ENCODE measurements at places on chromosomes 11 and 22. TPM values are rescaled to one million over a fixed set of nuclear protein-coding genes. Genes with fewer than 3 reads are reported as not detected.
A peak's percentile ranks its signal among the peaks of the same experiment; 100 is the strongest.

The SMIM35 gene
- total RNA-seq: not detected

GRCh38 chr11:94449029-94449428 lies 44.6 kb downstream of the MRE11 start:
- DNase-seq: no peak

The ACRV1 gene
- not detected for total RNA-seq

GRCh38 chr11:95149651-95150364 lies 60.2 kb downstream of the ENDOD1 start:
- DNase-seq: peak; percentile 83

The TCF20 gene
- 85.1 TPM for total RNA-seq

- no peak for DNase-seq
Observed at GRCh38 chr11:8766043-8766987, 83.7 kb downstream of the RPL27A start.

DNA sequence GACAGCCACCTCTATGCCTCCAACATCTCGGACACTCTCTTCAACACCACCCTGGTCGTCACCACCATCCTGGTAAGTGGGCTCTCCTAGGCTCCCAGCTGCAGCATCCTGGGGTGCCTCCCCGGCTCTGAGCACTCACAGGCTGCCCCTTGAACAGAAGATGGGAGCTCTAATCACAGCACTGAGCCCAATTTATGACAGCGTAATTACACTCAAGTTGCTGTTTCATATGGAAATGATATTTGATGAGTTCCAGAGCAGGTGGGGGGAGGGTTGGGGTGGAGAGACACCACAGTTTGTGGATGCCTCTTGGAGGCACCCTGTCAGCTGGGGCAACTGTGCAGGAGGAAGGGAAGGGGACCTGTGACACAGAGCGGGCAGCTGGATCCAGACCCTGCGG lies 125.3 kb upstream of the TBCEL start:
- DNase-seq: no peak

- DNase-seq: peak; percentile 73
Observed at GRCh38 chr22:40036591-40037225, 42.0 kb downstream of the FAM83F start.

GRCh38 chr11:95521133-95521542 lies 268.4 kb downstream of the FAM76B start:
- DNase-seq: peak; percentile 46

GRCh38 chr11:13216019-13216710 lies 61.4 kb upstream of the BMAL1 start:
- DNase-seq: peak; percentile 89

GRCh38 chr22:46327691-46328465 lies 7.6 kb upstream of the TRMU start:
- DNase-seq: no peak

DNA sequence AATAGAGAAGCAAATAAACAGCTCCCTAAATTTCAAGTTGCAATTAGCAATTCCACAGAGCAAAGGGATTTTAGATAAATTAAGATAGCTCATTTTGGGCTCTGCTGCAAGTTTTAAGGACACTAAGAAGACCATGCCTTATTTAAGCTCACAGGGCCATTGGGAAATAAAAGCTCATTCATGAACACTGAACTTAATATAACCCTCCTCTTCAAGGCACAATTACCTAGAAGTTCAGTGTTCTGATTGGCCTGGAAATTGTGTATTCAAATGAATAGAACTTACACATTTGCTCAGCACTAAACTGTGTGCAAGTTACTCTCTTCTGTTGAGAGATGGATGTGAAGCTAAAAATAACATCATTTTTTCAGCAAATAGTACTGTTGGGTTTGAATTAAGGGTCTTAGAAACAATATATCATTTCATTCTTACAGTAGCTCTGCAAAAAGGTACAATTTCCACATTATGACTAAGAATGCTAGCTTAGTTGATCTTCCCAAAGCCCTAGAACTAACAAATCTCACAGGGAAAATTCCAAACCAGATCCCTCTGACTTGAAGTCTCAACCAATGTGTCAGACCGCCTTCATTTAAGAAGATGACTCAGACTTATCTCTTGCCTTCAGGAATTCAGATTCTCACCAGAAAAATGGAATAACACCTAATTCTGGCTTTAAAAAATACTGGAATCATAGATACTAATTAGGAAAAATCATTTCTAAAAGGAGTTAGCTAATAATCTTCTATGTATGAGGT lies 87.4 kb upstream of the LRRC55 start:
- DNase-seq: no peak

GRCh38 chr11:2574553-2575535 lies 125.0 kb downstream of the KCNQ1OT1 start:
- DNase-seq: no peak

DNA sequence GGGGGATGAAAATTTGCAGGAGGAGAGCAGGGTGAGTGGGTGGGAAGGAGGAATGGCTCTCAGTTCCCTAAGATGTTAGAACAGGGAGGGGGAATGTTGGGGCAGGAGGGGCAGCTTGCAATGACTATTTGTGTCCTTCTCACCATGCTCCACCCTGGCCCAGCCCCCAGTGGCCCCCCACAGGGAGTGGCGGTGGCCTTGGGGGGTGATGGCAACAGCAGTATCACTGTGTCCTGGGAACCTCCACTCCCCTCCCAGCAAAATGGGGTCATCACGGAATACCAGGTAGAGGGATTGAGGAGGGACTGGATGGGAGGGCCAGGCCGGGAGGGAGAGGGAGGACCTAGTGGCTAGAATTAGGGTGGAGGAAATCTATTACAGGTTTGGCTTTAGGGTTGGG lies 10.2 kb downstream of the ROBO3 start:
- no peak for DNase-seq

The MICAL2 gene
- total RNA-seq: 30.5 TPM

The DEPDC7 gene
- total RNA-seq: 1.2 TPM

DNA sequence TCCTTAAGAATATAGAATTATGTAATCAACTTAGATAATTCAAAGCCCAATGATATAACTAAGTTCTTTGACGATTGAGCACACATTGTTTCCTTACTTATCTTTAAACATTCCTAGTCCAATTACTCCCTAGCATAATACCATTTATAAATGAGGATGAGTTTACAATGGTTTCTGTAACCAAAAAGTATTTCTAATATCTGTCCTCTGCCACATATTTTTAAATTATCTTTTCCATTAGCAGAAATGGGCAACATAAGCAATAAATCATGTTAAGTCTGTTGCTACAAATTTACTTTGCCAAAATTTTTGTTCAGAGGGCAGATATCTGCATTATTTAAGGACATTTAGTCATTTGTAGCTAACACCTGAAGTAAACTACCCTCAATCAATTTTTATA lies 6.7 kb downstream of the CREBZF start:
- no peak for DNase-seq

DNA sequence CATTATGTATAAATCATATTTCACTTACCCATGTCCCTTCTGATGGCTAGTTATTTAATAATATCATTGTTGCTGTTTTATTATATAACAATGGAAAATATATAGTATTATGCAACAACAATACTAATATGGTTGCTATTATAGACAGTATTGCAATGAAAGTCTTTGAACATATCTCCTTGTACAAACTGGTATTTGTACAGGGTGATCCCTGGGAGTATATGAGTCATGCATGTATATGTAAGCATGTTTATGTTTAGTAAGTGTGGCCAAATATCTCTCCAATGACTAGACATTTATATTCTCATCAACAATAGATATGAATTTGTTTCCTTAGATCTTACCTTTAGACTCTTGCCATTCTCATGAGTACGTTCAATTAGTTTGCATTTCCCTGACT lies 55.9 kb downstream of the KCNC1 start:
- DNase-seq: no peak

The FOSL1 gene
- 69.9 TPM for total RNA-seq

GRCh38 chr11:73366265-73366610 lies 10.0 kb upstream of the RELT start:
- no peak for DNase-seq

- DNase-seq: no peak
Observed at GRCh38 chr22:35344956-35345690, 35.8 kb upstream of the HMOX1 start.

- no peak for DNase-seq
Observed at GRCh38 chr11:65525546-65526480, 930 bp downstream of the SCYL1 start.

DNA sequence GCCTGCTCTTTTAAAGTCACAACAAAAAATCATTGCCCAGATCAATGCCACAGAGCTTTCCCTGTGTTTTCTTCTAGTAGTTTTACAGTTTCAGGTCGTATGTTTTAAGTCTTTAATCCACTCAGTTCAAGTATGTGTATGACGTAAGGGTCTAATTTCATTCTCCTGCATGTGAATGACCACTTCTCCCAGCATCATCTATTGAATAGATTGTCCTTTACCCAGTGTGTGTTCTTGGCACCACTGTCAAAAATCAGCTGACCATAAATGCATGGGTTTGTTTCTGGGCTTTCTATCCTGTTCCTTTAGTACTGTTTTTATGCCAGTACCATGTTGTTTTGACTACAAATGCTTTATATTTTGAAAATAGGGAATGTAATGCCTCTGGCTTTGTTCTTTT lies 28.1 kb downstream of the INTS4 start:
- no peak for DNase-seq

DNA sequence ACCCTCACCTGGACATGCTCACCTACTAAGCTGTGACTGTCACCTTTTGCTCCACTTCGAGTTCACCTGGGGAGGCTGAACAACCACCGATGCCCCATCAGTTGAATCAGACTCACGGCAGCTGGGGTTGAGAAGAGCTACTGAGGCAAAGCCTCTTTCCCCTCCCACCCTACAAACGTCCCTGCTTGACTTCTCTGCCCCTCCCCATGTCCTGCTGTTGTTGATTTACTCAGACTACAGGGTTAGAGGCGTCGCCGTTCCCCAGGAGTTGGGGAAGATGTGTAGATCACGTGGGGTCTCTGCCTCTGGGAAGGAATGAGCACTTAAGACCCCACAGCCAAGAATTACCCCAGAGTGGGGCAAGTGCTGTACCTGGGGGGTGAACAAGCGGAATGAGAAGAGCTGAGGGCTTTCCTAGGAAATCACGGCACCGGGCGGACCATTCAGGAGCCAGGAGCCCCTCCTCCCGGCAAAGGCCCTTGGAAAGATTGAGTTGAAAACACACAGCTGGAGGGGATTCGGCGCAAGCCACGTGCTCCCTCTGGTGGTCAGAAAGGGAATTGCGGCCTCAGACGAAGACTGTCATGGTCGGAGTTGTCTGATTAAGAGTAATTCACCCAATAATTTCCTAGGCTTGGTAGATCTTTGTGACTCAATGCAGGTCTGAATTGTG lies 7.0 kb downstream of the FXYD2 start:
- peak; percentile 54 for DNase-seq

The SLC22A9 gene
- not detected for total RNA-seq

The SPI1 gene
- not detected for total RNA-seq

The OR8G1 gene
- total RNA-seq: not detected

The P2RX3 gene
- total RNA-seq: not detected

- DNase-seq: no peak
Observed at GRCh38 chr11:86737737-86738136, 62.6 kb upstream of the PRSS23 start.

DNA sequence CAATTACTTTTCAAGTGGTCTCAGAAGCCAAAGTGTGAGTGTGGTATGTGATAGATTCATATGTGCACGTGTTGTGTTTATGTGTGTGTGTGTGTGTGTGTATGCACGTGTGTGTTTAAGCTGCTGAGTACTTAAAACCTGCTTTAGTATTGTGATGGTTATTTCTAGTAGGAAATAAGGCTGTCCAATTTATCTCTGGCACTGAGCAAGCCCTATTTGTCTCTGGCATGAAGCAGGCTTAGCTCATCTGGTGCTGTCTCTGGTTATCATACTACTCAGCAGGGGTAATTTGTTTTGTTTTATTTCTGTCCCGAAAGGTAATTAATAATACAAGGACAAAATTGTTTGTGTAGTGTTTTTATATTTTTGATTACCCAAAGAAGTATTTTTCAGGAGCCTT lies 333.7 kb downstream of the FAT3 start:
- no peak for DNase-seq

The MAJIN gene
- total RNA-seq: 7.1 TPM

DNA sequence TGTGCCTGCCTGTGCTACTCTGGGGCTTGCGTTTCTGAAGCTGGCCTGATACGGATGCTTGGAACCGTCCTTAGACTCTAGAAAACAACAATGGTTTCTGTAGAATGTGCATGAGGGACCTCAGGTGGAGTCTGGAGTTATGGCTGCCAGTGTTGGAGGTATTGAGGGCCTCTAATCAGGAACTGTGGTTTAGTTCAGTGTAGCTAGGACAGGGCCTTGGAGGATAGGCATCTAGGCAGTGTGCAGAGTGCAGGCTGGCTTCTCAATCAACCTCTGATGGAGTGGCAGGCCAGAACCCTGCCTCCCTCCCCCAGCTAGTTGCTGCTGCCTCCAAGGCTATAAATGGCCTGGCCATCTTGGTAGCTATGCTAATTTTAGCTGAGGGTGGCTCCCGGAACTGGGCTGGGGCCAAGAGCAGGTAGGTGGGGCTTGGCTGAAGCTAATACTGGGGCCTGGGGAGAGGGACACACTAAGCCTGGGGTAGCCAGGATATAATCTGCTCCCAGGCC lies 4.0 kb downstream of the STIM1 start:
- DNase-seq: no peak

The GPR83 gene
- not detected for total RNA-seq

- DNase-seq: no peak
Observed at GRCh38 chr11:125305345-125305744, 140.8 kb downstream of the PKNOX2 start.

The OR2D2 gene
- not detected for total RNA-seq

DNA sequence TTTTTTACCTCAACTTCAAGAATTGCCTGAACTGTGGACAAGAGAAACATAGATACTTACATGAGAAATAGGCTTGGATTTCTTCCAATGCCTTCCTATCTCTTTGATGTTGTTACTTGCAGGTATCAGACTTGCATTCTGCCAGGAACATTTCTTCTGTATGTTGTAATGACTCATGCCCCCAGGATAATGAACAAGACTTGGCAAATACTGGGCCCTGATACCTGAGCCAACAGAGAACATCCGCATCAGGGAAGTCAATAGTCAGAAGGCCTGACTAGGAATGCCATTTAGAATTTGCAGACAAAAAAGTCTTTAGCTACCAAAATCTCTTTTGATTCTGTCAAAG lies 273.7 kb upstream of the KIRREL3 start:
- DNase-seq: no peak

The OR51B2 gene
- not detected for total RNA-seq

DNA sequence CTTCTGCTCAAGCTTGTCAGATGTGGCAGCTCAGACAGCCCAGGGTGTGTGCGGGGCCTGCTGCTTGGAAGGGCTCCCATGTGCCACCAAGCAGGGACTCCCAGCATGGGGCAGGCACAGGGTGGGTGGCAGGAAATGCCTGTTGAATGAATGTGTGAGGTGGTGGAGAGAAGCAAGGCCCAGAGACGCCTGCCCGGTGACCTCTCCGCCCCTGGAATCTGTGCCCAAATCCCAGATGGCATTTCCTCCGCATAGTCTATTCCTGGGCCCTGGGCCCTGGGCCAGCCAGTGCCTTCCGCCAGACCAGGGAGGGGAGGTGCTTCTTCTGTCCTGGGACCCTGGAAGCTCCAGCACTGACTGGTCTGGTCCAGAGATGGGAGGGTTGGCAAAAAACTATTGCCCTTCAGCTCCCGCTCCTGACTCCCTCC lies 3.7 kb downstream of the CST6 start:
- peak; percentile 89 for DNase-seq
